LoVo (cell line): ENCODE measurements at places on chromosomes 4 and X.

GRCh38 chr4:141609243-141609642 lies 27.1 kb upstream of the IL15 start:
- DNase-seq: no peak

GRCh38 chr4:125693228-125693627 lies 378.5 kb downstream of the FAT4 start:
- no peak for DNase-seq

DNA sequence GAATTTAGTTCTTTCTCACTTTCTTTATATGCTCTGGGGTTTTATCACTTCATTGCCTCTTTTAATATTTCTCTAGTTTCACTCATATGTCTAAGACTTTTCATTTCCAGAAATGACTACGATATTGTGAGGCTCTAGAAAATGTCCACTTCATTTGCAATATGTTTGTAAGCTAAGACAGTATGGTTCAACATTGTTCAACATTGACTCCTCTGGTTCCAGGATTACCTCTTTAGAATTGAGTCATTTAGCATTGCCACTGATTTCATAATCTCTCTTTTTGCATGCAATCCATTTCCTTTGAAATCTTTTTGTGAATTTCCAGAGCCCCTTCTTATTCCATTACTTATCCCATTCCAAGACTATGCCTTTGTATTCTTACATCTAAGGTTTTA lies 32.3 kb downstream of the BBS12 start:
- peak; percentile 43 for DNase-seq

GRCh38 chrX:110310896-110311295 lies 7.0 kb downstream of the AMMECR1 start:
- DNase-seq: no peak

- DNase-seq: no peak
Observed at GRCh38 chr4:165874072-165874790, 1.2 kb downstream of the TLL1 start.

GRCh38 chrX:97639526-97639925 lies 755.8 kb downstream of the RPA4 start:
- no peak for DNase-seq

DNA sequence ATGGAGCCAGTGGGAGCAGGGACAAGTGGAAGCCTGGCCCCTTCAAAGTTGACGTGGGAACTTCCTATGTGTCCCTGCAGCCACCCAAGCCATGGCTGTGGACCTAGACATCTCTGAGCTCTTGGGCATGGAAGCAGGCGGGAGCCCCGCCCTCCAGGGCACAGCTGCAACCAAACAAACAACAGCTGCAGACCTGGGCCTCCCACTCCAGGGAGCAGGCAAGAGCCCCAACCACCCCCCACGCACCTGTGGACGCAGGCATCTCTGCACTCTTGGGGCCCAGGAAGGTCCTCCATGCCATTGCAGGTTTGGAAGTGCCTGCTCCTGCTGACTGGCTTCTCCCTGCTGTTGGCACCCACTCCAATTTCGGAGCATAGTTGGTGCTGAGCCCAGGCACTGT lies 118.6 kb downstream of the ZMAT1 start:
- DNase-seq: no peak

- DNase-seq: peak; percentile 8
Observed at GRCh38 chr4:162683659-162684370, 482.9 kb downstream of the NAF1 start.

GRCh38 chr4:46656071-46656470 lies 253.0 kb downstream of the COX7B2 start:
- DNase-seq: no peak

DNA sequence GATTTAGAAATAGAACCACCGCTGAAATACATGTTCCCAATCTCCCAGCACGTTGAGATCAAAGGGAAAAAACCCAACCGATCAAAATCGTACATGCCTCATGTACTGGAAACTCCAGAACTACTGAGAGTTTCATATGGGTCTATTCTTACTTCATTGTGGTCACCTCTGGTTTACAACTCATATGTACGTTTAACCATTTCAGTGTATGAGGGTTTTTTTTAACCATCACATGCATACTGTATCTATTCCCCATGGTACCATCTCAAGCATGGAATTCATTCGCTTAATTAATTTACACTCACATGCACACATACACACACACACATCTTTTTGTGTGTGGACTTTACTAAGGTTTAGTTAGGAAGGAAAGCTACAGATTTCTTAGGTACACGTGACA lies 46.0 kb upstream of the CLNK start:
- no peak for DNase-seq

GRCh38 chr4:77072195-77072753 lies 3.5 kb downstream of the CCNI start:
- DNase-seq: no peak

GRCh38 chr4:27381815-27382214 lies 521.2 kb downstream of the STIM2 start:
- peak; percentile 1 for DNase-seq

- peak; percentile 25 for DNase-seq
Observed at GRCh38 chr4:86927843-86928395, 6.9 kb upstream of the AFF1 start.

GRCh38 chr4:42588909-42589308 lies 68.0 kb downstream of the ATP8A1 start:
- DNase-seq: no peak

- no peak for DNase-seq
Observed at GRCh38 chr4:36824682-36825081, 419.9 kb upstream of the NWD2 start.

GRCh38 chr4:10737337-10737736 lies 52.8 kb upstream of the CLNK start:
- DNase-seq: no peak

DNA sequence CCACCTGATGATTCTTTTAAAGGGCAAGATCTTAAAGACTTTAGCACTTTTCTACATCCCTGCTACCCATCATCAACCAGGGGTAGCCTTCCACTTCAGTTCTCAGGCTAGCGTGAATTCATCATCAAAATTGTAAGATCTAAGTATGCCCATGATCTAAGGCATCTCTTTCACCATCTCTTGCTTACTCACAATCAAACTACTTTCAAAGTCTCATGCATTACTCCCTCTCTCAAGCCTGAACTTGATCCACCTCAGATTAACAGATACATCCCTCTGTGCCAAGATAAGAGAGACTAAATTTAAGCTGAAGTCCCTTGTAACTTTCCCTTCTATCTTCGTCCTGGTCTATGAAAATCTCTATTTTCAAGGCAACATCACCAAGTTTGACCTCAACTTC lies 62.8 kb downstream of the DHX15 start:
- DNase-seq: no peak

GRCh38 chrX:112746812-112747595 lies 67.3 kb upstream of the LHFPL1 start:
- DNase-seq: no peak

- no peak for DNase-seq
Observed at GRCh38 chrX:154742613-154743012, 8.3 kb downstream of the GAB3 start.

- DNase-seq: peak; percentile 22
Observed at GRCh38 chrX:10041383-10041782, 74.2 kb downstream of the CLDN34 start.

GRCh38 chr4:7014815-7015214 lies 28.4 kb upstream of the TADA2B start:
- no peak for DNase-seq

GRCh38 chrX:110086162-110086915 lies 83.4 kb downstream of the TMEM164 start:
- DNase-seq: no peak

GRCh38 chr4:125125276-125125675 lies 189.5 kb upstream of the FAT4 start:
- no peak for DNase-seq

- DNase-seq: no peak
Observed at GRCh38 chr4:8084712-8085490, 73.7 kb downstream of the ABLIM2 start.

DNA sequence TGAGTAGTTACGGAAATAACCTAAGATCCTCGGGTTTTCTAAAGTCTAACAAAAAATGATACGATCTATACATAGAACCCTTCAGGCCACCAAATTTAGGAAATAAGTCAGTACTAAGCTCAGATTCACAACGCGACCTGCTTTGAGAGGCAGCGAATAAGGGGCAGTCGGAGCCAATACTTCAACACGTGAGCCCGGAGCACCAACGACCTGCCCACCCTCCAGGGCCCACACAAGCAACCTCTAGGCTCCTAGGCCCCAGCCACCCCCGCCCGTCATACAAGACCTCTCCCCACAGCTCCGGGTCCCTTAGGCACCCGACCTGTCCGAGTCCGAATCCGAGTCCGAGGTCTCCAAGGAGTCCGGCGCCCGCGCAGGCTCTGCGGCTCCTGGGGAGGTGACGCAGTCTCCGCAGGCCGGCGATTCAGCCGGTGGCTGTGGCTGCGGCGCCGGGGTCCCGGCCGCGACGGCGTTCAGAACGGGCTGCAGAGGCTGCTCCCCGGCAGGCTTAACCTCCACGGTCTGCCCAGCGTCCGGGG lies 580 bp downstream of the NAF1 start:
- DNase-seq: peak; percentile 34

GRCh38 chrX:100895365-100896075 lies 21.4 kb upstream of the NOX1 start:
- peak; percentile 4 for DNase-seq

- DNase-seq: no peak
Observed at GRCh38 chr4:7625071-7625470, 190.3 kb upstream of the PSAPL1 start.

DNA sequence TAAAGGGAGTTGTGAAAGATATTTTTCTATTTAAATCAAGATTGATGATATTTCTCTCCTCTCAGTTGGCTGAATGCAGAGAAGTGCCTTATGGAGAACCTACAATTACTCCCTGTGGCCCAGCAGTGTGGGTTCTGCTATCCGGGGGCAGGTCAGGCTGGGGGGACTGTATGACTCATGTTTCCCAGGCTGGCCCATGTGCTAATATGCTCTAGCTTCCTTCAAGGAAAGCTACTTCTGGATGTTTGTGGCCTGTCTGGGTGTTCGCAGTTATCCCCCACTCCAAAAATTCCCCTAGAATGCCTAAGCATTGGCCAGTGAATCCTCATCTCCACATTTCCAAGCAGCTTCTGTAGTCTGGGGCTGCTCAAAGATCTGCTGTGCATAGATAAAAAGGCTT lies 58.9 kb upstream of the SPP1 start:
- DNase-seq: no peak

- DNase-seq: no peak
Observed at GRCh38 chr4:168485156-168485910, 5.0 kb upstream of the DDX60L start.

- DNase-seq: no peak
Observed at GRCh38 chr4:176588436-176588835, 204.3 kb downstream of the VEGFC start.

DNA sequence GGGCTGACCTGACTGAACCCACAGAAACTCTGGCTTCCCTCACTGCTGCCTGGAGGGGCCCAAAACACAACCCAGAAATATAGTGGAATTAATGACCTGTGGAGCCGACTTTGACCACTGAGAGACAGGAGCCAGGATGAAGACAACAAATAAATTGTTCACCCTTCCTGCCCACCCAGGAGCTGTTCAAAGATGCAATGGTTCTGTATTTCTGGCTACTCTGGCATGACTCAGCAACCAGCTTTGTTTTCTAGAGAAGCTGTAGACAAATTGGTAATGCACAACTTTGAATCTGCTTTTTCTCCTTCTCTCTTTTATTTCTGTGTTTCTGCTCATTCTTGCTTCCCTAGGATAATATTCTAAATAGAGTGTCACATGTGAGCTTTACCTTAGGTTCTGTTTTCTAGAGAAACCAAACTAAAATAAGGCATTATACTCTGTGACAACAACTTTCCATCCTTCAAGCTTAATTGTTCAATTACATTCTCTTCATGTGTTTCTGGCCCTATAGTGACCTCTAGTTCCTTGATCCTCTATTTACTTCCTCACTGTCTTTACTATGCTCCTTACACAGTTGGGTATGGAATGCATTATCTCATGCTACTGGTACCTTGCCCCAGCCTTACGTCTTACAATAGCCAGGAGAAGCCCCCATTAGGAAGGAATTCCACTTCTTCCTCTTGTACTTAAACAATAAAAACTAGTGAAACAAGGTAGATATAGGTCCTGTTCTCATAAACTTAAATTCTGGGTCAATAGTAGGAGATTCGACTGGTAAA lies 6.5 kb upstream of the PRKG2 start:
- DNase-seq: no peak

DNA sequence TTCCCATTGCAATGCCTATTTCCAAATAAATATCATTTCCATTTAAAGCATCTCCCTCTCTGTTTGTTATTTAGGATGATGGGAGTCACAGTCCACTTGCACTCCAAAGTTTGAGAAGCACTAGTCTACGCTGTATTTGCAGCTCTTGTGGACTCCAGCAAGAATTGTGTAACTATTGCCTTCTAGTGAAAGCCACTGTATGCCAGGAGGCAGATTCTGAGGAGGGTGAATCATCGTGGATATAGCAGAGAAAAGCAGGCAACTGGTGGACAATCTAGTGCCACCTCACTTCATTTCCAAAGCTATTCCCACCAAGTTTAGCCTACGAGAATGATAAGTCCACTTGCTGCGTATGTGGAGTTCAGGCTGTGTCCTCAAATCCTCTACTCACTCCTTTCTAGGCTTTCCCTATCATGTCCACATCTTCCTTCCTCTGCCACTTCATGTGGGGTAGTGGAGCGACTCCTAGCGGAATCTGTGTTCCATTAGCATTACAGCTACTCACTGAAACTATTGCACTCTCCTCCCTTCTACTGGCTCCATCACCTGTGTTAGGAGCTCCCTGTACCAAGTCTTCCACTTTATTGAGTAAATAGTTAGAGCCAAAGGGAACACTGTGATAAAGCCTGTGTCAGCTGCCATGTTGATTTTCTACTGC lies 501.8 kb upstream of the GALNT7 start:
- no peak for DNase-seq

- DNase-seq: no peak
Observed at GRCh38 chr4:138510053-138510452, 267.9 kb upstream of the SLC7A11 start.
